Caco-2 (cell line): ENCODE measurements at places on chromosomes 7 and 10. TPM values are rescaled to one million over a fixed set of nuclear protein-coding genes. Genes with fewer than 3 reads are reported as not detected.

- H3K4me1 ChIP-seq, result no peaks in the 10 kb centered on the region
- no peak overlapping the region for H3K4me3 ChIP-seq
- DNase-seq, result peak; percentile 67
- H3K27me3 ChIP-seq, result no peaks in the 10 kb centered on the region
- H3K36me3 ChIP-seq, result no peaks in the 10 kb centered on the region
Measured at GRCh38 chr7:114026486-114027089, 107.8 kb upstream of the PPP1R3A start.

DNA sequence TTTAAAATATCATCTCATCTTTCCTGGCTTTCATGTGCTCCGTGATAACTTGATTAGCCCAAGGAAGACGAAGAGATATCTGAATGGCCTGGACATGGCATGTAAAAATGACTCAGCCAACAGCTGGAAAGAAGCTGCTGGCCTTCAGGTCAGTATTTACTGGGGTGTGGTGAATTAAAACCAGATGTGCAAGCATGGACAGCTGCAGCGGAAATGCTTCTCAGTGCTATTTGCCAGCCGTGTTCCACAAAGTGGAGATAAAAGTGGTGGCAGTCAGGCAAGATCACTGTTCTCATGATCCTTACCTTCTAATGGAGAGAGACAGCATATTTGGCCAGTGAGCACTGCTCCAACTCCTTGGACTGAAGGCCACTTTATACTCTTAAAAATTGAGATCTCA, 203.1 kb upstream of the VSTM2A start:
- DNase-seq, result no peak
- H3K27ac ChIP-seq, result no peak overlapping the region
- no peak overlapping the region for H3K4me3 ChIP-seq
- H3K27me3 ChIP-seq, result no peaks in the 10 kb centered on the region
- H3K36me3 ChIP-seq, result no peaks in the 10 kb centered on the region

GRCh38 chr7:75957021-75957736, 37.2 kb downstream of the TMEM120A start:
- no peak overlapping the region for H3K4me3 ChIP-seq
- H3K27me3 ChIP-seq, result no peaks in the 10 kb centered on the region
- H3K27ac ChIP-seq, result peak overlapping the region; percentile 94
- peak; percentile 96 for DNase-seq
- peaks cover 48% of the 10 kb centered on the region for H3K4me1 ChIP-seq
- H3K36me3 ChIP-seq, result peaks cover 10% of the 10 kb centered on the region

- H3K4me3 ChIP-seq, result no peak overlapping the region
- peak; percentile 75 for DNase-seq
- H3K27me3 ChIP-seq, result no peaks in the 10 kb centered on the region
- no peak overlapping the region for H3K27ac ChIP-seq
- no peaks in the 10 kb centered on the region for H3K4me1 ChIP-seq
Measured at GRCh38 chr10:122703483-122704448, 4.1 kb upstream of the C10orf120 start.

- H3K36me3 ChIP-seq, result no peaks in the 10 kb centered on the region
- no peak overlapping the region for H3K4me3 ChIP-seq
- H3K4me1 ChIP-seq, result no peaks in the 10 kb centered on the region
- H3K27me3 ChIP-seq, result no peaks in the 10 kb centered on the region
Measured at GRCh38 chr7:3371601-3372000, 70.5 kb downstream of the SDK1 start.

DNA sequence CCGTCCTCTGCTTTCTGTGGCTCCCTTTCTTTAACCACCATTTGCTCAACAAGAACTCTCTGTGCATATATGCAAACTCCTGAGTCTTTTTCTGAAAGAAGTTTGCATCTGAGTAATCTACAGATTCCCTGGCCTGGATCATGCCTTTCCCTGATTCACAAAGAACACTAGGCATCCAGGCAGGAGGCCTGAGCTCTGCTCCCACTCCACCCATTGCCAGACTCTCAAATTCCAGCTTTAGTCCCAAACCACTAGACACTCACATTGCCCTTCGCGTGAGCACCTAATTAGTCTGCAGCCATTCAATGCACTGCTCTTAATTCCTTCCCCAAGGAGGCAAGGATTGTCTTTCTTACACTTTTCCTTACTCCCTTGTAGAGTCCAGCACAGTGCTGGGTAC, 60.9 kb downstream of the ABCC2 start:
- H3K4me3 ChIP-seq, result no peak overlapping the region
- H3K27ac ChIP-seq, result no peak overlapping the region
- H3K4me1 ChIP-seq, result no peaks in the 10 kb centered on the region
- H3K27me3 ChIP-seq, result no peaks in the 10 kb centered on the region

- no peaks in the 10 kb centered on the region for H3K27me3 ChIP-seq
- no peaks in the 10 kb centered on the region for H3K36me3 ChIP-seq
- DNase-seq, result no peak
- no peak overlapping the region for H3K4me3 ChIP-seq
- H3K4me1 ChIP-seq, result no peaks in the 10 kb centered on the region
Measured at GRCh38 chr10:58936364-58936763, 240.1 kb upstream of the PHYHIPL start.

GRCh38 chr7:129055294-129055816, 444 bp upstream of the TNPO3 start:
- H3K4me3 ChIP-seq, result peak overlapping the region; percentile 87
- no peaks in the 10 kb centered on the region for H3K36me3 ChIP-seq
- no peaks in the 10 kb centered on the region for H3K4me1 ChIP-seq
- no peaks in the 10 kb centered on the region for H3K27me3 ChIP-seq

KCNIP2 gene
- total RNA-seq, result 5.5 and 6.1 TPM in 2 replicates

PKD2L1 gene
- total RNA-seq, result 0.19 TPM in 1 of 2 replicates, not detected in the other
